Thoracic aorta (tissue), 2 donors: ENCODE measurements at places on chromosomes 2 and 18. TPM values are rescaled to one million over a fixed set of nuclear protein-coding genes. Genes with fewer than 3 reads are reported as not detected.

The LRATD1 gene
- total RNA-seq = 4.1 TPM

The NRBP1 gene
- total RNA-seq = 61.5 TPM

The SLC40A1 gene
- total RNA-seq = 76.5 TPM

The HAAO gene
- 33.7 TPM for total RNA-seq

- H3K27me3 ChIP-seq = no peaks in the 10 kb centered on the region
- no peaks in the 10 kb centered on the region for H3K4me1 ChIP-seq
- H3K27ac ChIP-seq = no peak overlapping the region
- DNase-seq = no peak
- H3K4me3 ChIP-seq = no peak overlapping the region
These were observed 188.5 kb downstream of the EIPR1 start for GRCh38 chr2:3189076-3189591.

GRCh38 chr2:149213764-149214493 is 116.5 kb upstream of the LYPD6 start:
- H3K36me3 ChIP-seq = no peaks in the 10 kb centered on the region
- H3K4me1 ChIP-seq = no peaks in the 10 kb centered on the region
- no peaks in the 10 kb centered on the region for H3K27me3 ChIP-seq
- DNase-seq = no peak

DNA sequence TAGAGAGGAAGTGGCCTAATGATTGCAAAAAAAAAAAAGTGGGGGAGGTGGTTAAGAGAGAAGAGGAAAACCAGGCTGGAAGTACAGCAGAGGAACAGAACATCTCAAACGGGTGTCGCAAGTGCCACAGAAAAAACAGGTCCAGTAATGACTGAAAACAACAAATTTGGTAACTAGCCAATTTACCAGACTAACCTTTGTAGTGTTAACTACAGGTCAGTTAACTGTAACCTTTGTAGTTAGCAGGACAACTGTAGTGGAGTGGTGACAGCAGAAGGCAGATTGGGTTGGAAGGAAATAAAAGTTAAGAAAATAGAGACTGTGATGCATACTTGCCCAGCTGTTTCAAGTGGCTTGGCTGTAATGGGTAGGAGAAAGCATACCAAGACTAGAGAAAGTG is 91.4 kb upstream of the CHST9 start:
- no peaks in the 10 kb centered on the region for H3K36me3 ChIP-seq
- no peaks in the 10 kb centered on the region for H3K27me3 ChIP-seq
- H3K4me1 ChIP-seq = no peaks in the 10 kb centered on the region
- no peak for DNase-seq
